ENCODE measurements at places on chromosomes 4 and X.

- DNase-seq = no peak
These were observed 178.3 kb downstream of the TMA16 start for GRCh38 chr4:163672751-163673150.

GRCh38 chr4:165588534-165589315, 209.9 kb downstream of the CPE start:
- DNase-seq = no peak

DNA sequence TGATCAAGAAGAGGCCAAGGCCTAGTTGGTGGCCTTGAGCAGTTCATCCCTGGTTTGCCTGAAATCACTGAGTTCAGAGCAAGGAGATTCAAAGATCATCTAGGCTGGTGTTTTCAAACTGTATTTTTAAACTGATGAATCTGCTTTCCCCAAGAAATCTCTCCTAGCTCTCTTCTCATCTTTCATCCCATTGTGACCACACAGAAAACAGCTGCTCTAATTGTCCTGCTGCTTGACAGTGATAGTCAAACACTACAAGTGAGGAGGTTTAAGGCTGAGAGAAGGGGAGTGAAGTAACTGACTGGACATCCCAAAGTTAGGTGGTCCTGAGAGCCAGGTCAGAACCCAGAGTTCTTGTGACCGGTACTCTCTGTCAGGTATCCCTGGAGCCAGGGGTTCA, 91.5 kb downstream of the LNX1 start:
- no peak for DNase-seq

DNA sequence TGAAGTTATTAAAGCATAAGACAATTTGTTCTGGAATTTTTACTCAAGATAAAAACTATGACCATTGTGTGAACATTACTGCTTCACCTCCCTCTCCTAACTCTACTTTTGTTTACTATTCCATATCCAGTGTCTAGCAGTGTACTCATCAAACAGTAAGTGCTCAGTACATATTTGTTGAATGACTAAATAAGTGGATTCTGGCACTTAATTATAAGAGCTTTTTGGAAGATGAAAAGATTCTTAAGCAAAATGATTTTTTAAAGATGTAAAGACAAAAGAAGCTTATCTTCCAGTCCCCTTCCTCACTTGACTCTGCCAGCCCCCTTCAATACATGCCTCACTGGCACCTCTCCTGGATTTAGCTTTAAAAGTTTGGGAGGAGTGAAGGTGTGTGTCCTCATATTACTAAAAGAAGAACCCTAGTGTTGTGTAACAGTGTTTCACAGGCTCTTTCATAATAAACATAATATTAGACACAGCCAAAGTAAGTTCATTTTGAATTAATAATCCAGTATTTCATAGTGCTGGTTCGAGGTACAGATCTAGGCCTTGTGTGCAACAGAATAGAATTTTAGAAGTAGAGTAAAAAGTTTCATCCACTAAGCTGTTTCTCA, 53.0 kb downstream of the GAB1 start:
- DNase-seq = no peak

DNA sequence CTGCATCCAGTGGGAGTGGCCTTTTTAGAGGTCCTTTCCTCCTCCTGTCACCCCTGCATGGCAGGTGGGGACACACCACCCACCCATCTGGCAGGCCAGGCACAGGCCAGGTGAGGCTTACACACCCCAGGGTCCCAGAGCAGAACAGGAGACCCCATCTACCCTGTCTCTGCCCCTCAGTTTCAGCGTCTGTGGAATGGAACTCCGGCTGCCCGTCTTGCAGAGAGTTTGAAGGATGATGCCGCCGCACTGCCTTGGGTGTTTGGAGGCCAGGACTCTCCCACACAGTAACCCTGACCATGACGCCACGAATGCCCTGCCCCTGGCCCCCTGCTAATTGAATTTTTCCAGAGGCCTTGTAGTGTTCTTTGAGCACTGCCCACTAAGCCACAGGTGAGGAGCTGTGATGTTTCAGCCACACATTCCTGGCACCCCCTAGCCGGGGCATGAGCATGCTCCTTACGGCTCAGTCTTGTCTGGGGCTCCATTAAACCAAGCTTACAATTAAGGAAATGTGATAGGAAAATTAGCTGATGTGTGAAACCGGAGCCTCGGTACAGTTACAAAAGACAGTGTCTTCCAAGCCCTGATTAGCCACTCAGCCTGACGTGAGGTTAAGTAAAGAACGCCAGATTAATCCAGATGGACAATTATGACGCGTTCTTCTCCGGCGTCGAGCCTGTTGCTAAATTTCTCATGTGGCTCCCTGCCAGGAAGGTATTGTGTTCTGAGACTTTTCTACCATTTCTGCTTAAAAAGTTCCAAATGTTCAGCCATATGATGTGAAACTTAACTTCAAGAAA, 39.3 kb downstream of the HMX1 start:
- no peak for DNase-seq

DNA sequence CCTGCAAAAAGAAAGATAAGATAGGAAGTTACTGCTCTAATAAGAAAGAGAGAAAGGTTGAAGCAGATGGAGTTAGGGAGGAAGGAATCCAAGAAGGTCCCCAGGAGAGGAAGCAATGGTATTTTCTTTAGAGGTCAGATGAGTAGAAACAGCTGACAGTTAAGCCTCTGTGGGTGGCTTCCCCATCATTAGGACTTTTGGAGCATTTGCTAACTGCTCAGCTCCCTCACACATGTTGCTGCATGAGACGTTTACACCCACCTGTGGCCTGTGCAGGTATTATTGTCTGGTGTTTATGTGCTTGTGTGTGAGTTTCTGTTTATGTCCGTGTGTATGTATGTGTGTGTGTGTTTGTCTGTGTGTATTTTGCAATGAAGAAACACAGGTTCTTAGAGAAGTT, 346.8 kb downstream of the RAB28 start:
- DNase-seq = no peak

DNA sequence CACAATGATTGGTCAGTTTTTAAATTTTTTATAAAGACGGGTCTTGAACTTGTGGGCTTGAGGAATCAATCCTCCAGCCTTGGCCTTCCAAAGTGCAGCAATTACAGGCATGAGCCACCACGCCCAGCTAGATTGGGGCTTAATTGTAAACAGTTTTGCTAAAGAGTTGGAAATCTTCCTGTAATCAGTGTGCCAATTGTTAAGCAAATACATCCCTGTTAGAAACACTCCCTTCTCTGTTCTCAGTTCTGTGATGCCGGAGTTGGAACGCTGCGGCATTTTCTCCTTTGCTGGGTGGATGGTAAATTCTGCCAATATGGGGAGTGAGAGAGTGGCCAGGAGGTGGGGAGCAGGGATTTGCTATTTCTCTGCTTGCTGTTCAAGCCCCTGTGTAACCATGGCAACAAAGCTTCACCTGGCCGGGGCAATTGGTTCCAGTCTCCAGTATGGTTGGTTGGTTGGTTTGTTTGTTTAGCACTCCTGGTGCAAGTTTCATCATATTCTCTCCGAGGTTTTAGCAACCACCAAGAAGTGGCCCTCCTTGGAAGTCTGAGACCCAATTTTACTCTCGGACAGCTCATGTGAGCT, 3.0 kb upstream of the SPATA4 start:
- no peak for DNase-seq

GRCh38 chr4:56764775-56765174, 56.7 kb downstream of the SPINK2 start:
- DNase-seq = peak; percentile 66

DNA sequence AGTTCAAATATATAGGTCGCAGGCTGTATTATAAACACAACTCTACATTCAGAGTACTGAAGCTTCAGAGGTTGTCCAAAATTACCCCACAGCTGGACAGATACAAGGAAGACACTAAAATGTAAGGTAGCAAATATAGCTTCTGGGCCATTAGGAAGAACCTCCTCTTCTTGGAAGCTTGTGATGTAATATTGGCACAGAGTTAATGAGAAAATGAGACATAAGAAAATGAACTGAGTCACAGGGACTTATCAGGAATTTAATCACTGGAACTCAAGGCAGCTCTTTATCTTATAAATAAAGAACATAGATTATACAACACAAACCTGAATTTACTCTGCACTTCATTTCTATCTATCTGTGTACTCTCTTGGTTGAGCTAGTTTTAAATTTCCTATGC, 344.7 kb downstream of the PCDH10 start:
- no peak for DNase-seq

- no peak for DNase-seq
These were observed 141.4 kb upstream of the PAK3 start for GRCh38 chrX:110954428-110955100.

GRCh38 chrX:72254816-72255215, 16.0 kb upstream of the ERCC6L start:
- no peak for DNase-seq

DNA sequence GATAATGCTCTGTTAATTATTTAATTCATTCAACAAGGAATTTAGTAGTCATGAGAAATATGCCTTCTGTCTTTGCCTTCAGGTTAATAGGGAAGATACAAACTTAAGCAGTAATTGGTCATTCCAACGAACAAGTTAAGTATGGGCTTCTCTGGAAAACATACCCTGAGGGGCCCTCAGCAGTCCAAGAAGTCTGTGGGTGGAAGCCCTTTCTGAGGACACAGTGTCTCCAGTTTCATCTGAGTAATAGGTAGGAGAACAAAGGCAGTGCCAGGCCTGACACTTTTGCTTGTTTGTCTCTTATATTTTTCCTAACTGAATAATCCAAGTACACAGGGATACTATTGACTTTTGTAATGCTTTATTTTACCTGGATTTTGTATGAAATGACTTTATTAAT, 262.5 kb downstream of the FBXW7 start:
- DNase-seq = no peak

DNA sequence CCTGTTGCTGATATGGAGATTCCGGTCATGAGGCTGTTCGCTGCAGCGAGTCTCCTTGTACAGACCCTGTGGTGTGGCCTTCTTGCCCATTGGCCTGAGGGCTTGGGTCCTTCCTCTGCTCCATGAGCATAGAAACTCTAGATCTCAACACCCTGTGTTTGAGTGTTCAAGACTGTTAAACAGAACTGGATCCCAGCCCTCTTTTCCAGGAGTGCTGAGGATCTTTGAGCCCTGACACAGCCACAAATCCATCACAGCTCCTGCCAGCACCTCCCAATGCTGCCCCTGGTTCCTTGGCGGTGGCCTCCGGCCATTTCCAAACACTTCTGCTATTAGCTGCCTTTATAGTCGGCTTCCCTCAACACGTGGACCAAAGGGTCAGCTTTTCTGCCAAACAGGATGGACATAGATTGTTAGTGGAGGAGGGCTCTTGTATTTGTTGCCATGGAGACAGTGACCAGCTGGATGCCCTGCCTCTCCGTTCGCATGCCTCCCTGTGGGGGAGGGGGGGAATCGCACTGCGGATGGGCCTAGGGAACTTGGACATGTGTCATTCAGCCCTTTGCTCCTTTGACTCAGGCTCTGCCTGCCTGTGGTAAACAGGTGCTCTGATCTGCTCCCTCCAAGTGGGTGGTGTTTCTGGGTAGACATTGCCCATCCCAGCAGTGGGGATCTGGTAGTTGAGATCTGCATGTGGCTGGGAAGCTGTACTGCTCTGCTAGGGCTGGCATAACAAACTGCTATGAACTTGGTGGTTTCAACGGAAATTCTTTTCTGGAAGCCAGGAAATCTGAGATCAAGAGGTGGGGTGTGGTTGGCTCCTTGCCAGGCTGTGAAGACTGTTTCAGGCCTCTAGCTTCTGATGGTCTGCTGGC, 6.9 kb upstream of the WDR1 start:
- no peak for DNase-seq

- DNase-seq = no peak
These were observed 20.5 kb upstream of the ZNF81 start for GRCh38 chrX:47815901-47816845.

DNA sequence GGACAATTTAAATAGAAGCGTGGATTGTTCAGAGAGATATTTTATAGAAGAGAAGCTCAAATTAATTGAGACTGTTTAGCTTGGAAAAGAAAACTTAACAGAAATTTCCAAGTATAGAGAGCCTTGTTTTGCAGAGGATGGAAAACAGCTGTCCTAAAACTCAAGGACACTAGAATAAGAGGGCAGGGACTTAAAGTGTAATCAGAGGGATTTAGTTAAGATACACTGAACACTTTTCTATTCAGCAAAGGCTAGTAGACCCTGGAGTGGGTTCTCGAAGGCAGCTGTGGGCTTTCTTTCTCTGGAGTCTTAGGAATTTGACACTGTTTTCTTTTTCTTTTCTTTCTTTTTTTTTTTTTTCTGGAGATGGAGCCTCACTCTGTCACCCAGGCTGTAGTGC, 92.7 kb upstream of the ARX start:
- DNase-seq = no peak

GRCh38 chrX:24231641-24232179, 82.2 kb downstream of the SUPT20HL2 start:
- DNase-seq = no peak

- peak; percentile 42 for DNase-seq
These were observed 41.3 kb downstream of the KIF4A start for GRCh38 chrX:70331161-70331560.

DNA sequence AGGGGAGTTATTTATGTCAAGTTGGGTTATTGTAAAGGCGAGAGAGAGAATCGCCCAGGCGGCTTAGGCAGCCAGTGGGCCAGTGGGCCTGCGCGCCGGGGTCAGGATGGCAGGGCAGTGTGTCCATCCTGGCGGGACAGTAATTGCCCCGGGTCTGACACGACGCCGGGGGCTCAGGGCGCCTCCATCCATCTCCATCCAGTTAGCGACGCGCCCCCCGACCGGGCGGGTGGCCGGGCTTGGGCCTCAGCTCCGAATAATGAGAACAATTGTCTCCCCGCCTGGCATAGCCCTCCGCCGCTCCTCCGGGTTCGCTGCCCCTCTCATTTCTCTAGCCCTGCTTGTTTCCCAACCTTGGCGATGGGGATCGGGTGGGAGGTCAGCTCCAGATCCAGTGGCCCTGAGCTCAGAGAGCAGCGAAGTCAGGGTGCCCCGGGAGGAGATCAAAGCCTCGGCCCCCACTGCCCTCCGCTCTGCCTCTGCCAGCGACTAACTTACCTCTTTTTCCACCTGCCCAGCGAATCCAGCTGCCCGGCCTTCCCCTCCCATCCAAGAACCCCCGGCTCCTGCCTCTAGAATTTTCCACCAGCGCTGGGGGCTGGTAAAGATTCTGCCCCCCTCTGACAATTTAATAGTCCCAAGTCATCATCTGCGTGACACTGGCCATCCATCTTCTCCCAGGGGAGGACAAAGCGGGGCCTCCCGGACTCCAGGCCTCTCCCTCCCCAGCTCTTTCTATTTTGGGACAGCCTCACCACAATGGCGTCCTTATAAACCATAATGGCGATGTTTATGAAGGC, 56.9 kb upstream of the TMEM33 start:
- DNase-seq = no peak

Measured in fibroblast of skin of left biceps (primary cell).